ENCODE measurements at places on chromosomes 7 and 10.

GRCh38 chr7:128458956-128459355 is 3.3 kb downstream of the HILPDA start:
- no peak for DNase-seq

DNA sequence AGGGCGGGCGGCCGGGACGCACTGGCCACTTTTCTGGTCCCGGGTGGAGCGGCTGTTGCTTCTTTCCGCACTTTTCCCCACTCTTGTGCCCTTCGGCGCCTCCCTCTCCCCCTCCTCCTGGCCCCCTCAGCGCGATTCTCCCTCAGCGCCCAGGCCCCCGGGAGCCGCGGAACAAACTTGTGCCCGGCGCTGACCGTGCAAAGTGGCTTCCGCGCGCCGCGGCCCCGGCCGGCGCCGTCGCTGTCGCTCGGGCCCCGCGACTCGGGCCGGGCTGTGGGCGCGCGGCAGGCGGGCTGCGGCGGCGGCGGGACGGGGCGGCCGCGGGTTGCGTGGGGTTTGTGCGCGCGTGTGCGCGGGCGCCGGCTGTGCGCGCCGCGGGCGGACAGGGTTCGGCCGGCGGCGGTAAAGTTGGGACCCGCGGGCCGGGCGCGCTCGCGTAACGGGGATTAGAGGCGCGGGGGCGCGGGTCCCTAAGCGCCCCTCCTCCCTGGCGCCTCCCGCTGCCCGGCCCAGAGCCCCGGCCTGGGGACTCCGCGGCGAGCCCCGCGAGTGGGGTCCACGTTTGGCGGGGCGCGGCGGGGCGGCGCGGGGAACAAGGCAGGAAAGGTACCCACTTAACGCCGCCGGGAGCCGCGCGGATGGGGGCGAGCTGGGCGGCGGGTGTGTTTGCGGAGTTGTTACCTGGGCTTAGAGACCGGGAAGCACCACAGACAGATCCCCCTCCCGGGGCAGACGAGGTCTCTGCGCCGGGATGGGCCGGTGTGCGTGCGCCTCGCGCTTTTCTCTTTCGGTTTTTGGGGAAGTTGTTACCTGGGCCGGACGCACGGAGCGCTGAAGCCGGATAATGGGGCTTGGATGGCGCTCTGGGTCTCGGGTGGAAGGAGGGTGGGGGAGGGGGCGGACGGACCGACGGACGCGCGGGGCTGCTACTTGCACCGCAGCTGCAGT is 860 bp downstream of the ZEB1 start:
- no peak for DNase-seq

DNA sequence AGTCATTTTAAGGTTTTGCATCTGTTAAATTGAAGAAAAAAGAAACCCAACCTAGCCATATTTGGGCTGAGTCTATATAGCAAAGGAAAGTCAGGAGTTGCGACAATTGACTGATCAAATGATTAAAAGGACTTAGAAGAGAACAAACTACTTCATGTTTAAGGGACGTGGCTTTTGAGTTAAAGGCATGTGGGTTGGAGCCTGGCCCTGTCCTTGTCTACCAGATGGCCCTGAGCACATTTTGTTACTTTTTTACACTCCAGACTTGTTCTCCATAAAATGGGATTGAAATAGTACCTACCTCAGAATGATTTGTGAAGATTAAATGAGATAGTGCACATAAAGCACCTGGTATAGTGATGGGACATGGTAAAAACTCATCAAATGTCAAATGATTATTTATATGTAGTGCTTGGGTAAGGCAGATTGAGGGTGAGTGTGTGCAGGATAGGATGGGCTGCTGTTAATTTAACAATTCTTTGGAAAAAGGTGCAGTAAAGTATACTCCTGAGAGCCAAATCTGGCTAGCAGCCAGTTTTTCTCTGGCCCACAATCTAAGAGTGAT is 168.3 kb downstream of the KIF20B start:
- DNase-seq = no peak

- no peak for DNase-seq
These were observed 146.6 kb downstream of the SH2D4B start for GRCh38 chr10:80684259-80684658.

GRCh38 chr10:11227103-11227502 is 209.4 kb downstream of the CELF2 start:
- no peak for DNase-seq

- DNase-seq = no peak
These were observed 60.9 kb downstream of the BAMBI start for GRCh38 chr10:28738200-28738599.

DNA sequence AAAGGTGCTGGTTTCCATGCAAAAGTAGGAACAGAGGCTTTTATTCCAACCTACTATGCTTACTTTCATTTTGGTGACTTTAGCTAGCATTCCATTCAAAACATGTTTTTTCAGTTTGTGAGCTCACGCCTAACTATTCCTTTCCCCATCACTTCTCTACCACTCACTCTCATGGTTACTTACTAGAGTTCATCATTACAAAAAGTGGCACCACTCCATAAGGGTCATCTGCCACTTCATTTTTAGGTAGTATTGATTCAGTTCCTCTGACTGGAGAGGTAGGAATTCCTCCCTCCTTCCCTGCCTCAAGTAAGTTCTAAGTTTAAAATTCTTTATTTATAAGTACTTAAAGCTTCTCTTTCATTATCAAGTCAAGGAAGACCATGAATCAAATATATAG is 543.1 kb downstream of the HTR7 start:
- no peak for DNase-seq

DNA sequence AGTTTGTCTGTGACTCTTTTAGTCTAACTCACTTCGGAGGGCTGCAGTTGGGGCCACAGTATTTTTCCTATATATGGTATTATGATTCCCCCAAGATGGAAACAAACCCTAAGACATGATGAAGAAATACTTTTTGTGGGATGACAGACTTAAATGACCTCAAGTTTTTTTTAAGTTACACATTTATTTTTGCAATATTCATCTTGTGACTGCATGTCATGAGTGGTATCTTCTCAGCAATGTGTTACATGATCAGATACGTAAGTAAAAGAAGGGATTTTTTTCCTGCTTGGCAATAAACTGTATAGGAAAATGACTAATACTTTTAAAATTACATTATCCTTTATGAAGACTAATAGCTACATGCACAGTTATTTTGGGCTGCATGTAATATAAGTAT is 57.8 kb downstream of the OR13A1 start:
- no peak for DNase-seq

DNA sequence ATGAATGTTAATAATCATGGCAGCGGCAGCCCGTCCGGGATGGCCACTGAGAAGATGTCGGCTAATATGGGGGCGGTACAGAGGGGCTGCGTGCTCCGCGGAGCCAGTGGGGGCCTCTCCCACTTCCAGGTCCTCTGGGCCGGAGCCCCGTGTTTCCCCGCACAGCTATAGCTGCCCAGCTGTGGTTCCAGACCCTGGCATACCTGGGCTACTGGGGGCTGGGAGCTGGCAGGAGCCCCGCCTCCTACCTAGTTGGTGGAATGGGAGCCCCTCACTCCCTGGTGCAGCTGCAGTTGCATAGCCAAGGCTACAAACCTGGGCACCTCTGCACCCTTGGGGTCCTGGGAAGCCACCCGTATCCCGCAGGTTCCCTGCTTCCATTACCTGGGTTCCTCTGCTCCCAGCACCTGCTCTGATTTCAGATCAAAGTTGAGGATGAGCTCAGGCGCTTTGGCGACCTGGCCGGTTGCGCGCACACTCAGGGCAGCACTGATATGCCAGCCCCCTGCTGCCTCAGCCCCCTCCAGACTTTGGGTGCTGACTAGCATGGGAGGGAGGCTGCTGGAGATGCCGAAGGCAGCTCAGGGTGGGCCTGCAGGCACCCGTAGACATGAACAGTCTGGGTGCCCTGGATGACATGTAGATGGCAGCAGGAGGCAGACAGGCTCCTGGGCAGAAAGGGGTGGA is 236.5 kb upstream of the SEMA3D start:
- DNase-seq = no peak
